Activated T-cell treated with anti-CD3 and anti-CD28 coated beads, Interleukin-2, amount 50 U/mL, for 4 hours (primary cell): ENCODE measurements at places on chromosomes 4 and X. TPM values are rescaled to one million over a fixed set of nuclear protein-coding genes. Genes with fewer than 3 reads are reported as not detected.

- no peak for DNase-seq
Measured at GRCh38 chr4:78512357-78512920, 39.1 kb upstream of the ANXA3 start.

DNA sequence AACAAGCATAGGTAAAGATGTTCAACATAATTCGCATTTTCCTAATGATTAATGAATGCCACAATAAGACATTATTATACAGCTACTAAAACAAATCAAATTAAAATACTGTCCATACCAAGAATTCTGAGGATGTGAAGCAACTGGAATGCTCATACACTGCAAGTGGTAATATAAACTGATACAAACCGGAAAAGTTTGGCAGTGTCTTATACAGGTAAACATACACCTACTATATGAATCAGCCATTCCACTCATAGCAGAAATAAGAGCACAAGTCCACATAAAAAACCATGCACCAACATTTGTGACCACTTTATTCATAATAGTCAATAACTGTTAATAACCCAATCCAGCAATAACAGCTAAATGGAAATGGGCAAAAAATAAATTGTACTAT is 79.3 kb downstream of the FBXW7 start:
- no peak for DNase-seq

GRCh38 chr4:154406018-154406795 is 85.4 kb downstream of the DCHS2 start:
- DNase-seq: no peak

Gene PCDH10
- total RNA-seq: not detected
